Cardiac fibroblast (primary cell): ENCODE measurements at places on chromosomes 16 and 17.

GRCh38 chr16:82681592-82681991 lies 54.8 kb downstream of the CDH13 start:
- no peak for DNase-seq

DNA sequence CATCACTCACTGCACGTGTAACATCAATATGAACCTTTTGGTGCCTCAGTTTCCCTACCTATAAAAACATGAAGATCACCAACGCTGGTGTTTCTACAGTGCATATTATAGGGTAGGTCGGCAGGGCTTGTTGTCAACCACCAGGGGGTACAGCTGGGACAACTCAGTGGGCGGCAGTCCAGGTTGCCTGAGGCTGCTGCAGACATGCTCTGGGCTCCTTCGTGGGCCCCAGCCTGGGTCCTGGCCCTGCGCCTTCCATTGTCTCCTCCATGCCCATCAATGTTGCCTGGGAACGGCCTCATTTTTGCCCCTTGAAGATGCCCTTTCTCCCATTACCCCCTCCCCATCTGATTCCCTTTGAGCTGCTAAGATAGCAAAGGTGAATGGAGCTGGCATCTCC lies 89.8 kb downstream of the GSG1L start:
- no peak for DNase-seq

DNA sequence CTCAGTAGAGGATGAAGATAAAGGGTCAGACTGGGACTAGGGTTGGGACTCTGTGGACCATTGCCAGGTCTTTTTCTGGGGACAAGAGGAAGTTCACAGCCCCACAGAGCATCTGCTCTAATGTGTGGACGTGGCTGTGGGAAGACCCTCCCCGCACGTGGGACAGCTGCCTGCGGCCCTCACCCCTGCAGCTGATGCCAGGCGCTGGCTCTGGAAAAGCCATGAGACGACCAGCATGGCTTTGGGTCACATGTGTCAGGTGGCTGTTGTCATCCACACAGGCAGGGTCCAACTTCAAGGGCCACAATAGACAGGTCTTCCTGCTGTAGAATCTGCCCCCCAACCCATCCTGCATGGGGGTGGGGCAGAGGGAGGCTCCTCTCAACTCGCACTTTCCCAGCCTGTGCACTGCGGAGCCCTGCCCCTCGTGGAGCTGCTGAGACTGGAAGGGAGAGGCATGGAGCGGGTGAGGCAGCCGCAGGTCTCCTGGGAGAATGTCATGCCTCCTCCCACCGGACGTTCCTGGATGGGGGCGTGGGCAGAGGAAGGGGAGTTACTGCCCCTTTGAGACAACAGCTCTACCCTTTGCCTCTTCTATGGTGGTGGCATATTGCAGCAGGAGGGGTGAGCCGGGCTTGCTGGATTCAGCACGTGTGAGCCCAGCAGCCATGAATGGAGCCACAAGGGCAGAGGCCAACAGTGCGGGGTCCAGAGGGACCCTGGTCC lies 53.4 kb downstream of the PIMREG start:
- no peak for DNase-seq

GRCh38 chr17:58267347-58268324 lies 13.1 kb downstream of the MPO start:
- DNase-seq = no peak

DNA sequence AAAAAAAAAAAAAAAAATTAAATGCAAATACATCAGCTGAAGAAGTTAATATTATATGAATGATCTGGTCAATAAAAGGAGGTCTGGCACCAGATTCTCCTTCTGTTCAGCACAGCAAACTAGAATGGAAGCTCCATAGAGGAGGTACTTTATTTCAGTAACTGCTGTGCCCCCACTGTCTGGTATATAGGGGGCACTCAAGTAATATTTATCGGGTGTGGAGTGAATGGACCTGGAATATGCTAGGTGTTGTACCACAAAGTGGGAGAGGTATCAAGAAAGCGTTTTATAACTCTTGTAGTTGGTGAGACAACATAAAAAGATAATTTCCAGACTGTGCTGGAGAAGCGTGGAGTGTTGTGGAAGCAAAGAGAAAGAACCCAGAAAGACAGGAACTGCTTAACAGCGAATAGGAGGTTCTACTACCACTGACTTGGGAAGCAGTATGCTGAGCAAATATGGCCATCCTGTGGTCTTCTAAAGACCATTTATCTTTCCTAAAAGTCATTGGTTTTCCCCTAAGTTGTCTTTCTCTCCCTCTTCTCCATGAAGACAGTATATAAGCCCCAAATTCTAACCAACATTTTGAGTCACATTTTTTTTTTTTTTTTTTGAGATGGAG lies 12.2 kb upstream of the PRKCA start:
- no peak for DNase-seq

DNA sequence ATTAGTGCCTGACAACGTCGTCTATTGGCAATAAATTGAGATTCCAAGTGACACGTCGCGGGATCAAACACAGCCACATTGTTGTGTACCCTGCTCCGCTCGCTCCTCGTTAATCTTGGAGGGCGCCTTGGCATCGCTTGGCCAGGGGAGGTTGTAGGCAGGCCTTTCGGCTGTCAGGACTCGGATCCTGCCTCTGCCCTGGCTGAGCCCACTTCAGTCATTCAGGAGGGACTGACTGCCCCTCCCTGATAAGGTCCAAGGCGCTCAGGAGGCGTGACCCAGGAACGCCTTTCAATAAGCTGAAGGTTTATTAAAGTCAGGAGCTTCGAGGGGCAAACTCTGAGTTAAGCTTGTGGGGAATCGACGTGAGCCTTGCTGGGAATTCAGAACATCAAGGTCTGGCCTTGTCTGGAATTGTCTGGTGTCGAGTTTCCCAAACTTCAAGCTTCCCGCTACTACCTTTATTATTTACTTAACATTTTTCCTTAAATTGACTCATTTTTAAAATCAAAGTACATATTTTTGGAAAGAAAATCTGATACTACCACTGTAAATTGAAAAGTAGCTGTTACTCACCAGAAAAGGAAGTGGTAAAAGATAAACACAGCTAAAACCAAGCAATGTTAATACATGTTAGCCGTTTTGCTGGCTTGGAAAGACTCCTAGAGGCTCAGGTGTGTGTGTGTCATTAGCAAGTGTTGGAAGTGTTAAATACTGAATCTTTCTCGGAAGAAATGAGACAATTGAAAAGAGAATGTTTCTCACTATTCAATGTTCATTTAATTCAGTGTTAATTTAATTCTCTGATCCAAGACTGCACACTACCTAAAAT lies 5.3 kb upstream of the IRX3 start:
- DNase-seq = no peak

DNA sequence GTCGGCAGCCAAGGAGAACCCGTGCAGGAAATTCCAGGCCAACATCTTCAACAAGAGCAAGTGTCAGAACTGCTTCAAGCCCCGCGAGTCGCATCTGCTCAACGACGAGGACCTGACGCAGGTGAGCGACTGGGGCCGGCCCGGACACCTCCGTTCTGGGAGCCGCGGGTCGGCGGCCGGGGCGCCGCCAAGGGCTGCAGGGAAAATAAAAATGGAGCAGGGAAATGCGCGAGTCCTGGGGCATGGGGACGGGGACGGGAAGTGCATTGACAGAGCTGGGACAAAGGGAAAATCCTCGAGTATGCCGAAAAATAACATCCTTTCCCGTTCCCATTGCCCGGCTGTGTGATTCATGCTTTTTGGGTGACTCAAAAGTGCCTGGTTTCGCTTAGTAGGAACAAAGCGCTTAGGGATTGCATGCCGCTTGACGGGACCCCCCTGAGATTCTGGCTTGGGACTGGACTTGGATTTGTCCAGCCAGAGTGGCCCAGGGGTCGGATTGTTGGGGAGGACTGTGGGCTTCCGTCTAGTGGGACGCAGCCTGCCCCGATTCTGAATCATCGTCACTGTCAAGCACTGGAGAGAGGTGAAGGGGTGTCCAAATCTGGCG lies 699 bp downstream of the MPRIP start:
- DNase-seq = peak; percentile 75

GRCh38 chr16:30902029-30902972 lies 5.9 kb downstream of the CTF1 start:
- peak; percentile 59 for DNase-seq

DNA sequence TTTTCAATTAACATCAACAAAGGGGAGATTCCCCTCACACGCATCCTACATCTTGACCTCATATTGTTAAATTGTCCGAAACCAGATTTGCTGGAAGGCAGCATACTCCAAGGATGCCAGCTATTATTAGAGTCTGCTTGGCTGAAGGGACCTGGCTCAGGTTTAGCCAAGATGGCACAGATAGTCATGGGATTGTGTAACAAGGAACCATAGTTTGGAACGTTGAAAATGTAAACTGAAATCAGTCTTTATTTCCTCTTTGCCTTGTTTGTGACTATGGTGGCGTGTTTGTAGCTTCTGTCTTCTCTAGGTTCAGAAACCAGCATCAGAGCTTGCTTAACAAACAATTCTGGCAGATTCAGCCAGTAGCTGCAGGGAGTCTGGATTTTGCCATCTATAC lies 5.9 kb downstream of the ARSG start:
- no peak for DNase-seq

GRCh38 chr16:704047-704446 lies 1.6 kb downstream of the FBXL16 start:
- no peak for DNase-seq

DNA sequence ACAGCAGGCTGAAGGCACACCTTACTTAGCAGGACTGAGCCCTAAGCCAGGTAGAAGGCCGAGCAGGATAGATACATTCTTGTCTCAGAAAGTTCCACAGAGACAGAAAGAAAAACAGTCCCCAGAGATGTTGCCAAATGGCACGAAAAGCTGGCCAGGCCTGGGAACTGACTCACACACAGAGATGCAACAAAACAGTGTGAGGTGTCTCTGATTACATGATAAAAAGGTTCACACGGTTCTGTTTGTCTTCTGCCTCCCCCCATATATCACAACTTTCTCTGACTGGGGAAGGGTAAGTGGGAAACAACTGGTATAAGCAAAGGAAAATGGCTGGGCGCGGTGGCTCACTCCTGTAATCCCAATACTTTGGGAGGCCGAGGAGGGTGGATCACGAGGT lies 1.7 kb downstream of the WBP2 start:
- DNase-seq = peak; percentile 49

DNA sequence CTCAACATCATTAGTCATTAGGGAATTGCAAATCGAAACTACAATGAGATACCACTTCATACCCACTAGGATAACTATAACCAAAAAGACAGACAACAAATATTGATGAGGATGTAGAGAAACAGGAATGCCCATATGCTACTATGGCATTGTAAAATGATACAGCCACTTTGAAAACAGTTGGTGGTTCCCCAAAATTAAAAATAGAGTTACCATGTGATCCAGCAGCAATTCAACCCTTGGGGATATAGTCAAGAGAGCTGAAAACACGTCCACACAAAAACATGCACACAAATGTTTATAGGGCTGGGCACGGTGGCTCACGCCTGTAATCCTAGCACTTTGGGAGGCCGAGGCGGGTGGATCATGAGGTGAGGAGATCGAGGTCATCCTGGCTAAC lies 10.0 kb upstream of the PECAM1 start:
- DNase-seq = no peak

DNA sequence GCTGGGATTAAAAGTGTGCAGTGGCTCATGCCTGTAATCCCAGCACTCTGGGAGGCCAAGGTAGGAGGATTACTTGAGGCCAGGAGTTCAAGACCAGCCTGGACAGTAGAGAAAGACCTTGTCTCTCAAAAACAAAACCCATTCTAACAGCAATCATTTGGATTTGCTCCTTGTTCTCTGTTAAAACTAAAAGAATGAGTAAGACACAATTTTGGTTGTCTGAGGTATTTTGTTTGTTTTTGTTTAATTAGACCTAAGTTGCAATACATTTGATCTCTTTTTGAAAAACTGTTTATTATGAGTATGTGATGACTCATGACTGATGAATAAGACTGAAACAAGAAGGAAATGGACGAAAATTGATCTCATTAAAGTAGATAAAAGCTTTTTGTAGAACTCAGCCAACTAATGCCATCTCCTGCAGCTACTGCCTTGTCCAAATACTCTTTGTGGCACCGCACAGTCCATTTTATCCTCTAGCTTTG lies 29.0 kb downstream of the GLG1 start:
- peak; percentile 39 for DNase-seq

DNA sequence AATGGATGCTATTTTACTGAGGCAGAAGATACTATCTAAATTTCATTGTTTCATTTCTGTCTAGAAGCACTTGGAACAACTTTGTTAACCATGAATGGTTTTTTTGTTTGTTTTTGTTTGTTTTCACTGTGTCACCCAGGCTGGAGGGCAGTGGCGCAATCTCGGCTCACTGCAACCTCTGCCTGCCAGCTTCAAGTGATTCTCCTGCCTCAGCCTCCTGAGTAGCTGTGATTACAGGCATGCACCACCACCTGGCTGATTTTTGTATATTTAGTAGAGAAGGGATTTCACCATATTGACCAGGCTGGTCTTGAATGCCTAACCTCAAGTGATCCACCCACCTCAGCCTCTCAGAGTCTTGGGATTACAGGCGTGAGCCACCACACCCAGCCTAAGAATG lies 40.5 kb downstream of the ABHD15 start:
- no peak for DNase-seq

GRCh38 chr16:79212114-79212791 lies 388.3 kb downstream of the MAF start:
- no peak for DNase-seq

- DNase-seq = no peak
Measured at GRCh38 chr17:77590951-77591735, 367.4 kb upstream of the TNRC6C start.

- no peak for DNase-seq
Measured at GRCh38 chr17:77965352-77965751, 6.8 kb downstream of the TNRC6C start.
